ENCODE measurements at places on chromosomes 3 and 15.

GRCh38 chr3:110479731-110480130 is 591.9 kb upstream of the NECTIN3 start:
- DNase-seq, result no peak

DNA sequence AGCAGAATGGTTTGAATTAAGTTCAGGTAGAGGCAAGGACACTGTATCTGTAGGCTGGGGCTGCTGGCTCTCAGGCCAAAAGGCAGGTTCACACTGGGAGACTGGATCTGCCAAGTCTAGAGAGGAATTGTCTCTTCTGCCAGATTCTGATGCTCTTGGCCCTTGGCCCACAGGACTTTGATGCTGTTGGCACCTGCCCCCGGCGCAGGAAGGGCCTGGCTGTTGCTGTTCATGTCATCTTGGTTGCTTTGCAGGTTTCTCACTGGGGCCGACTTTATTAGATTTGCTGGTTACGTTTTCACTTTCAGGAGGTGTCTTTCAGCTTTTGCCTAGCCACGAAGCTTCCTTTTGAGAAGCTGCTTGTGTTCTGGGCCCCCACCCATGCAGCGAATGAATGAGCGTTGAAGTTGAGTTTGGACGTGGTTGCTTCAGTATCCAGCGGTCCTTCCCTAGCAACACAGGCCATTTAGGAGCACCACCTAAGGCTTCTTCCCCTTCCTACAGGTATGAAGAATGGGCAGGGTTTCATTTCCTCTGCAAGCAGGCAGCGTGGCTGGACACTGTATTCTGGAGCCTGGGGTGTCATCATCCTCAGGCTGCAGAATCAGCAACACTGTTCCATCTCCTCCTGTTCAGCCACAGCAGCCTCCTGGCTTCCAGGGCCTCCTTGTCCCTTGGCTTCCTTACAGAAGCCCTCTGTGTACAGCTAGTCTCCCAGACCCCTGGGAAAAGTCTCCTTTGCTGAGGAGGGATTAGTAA is 65.6 kb upstream of the PRR23C start:
- DNase-seq, result no peak

- DNase-seq, result no peak
Observed at GRCh38 chr3:135181408-135181807, 386.3 kb downstream of the EPHB1 start.

DNA sequence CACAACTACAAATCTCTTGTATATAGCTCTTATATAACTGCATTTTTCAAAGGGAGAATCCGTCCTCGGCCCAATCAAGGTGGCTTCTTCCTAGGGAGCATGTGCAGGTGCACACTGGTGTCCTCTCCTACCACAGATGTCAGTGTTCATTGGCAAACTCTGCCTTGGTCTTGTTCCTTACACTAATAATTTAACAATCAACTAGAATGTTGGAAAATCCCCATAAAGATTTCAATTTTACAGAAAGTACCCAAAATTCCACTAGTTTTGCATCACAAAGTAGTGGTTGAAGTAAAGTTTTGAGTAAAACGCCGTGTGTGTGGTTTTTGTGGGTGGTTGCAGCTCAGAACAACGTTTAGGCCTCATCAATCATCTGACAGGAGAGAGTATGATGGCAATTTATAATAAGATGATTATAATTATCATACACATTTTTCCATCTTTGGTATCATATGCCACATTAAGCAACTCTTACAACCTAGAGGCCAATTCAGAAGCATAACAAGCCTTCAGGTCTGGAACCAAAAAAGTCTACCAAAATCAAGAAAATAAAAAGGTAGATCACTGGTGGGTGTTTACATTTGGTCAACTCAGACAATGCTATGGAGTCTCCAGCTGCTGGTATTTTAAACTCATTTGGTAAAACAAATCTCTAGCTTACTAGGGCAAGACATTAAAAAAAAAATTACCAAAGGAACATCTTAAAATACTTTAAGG is 128.9 kb upstream of the BHLHE40 start:
- no peak for DNase-seq

- no peak for DNase-seq
Observed at GRCh38 chr3:14811684-14812083, 7.1 kb upstream of the FGD5 start.

GRCh38 chr3:149768704-149769103 is 16.4 kb upstream of the COMMD2 start:
- DNase-seq, result no peak

DNA sequence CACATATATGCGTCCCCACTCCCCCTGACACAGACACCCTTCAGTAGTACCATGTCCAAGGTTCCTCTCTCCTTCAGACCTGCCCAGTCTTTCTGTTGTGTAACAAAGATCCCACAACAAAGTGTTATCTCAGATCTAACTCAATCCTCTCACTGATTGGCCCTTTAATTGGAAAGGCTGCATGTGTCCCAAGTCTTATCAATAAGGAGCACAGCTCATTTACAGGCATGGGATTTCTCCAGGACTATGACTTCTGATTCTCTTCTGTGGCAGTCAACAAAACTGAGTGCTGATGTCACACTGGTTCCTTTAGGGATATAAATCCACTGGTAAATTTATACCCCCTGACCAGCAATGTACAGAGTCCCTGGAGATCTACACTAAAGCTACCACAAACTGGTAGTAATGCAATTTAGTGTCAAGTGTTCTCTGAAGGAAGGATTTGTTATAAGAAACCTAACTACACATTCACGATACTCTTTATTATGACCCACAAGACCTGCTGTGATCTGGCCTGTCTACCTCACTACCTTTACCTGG is 28.1 kb downstream of the CLK3 start:
- no peak for DNase-seq

DNA sequence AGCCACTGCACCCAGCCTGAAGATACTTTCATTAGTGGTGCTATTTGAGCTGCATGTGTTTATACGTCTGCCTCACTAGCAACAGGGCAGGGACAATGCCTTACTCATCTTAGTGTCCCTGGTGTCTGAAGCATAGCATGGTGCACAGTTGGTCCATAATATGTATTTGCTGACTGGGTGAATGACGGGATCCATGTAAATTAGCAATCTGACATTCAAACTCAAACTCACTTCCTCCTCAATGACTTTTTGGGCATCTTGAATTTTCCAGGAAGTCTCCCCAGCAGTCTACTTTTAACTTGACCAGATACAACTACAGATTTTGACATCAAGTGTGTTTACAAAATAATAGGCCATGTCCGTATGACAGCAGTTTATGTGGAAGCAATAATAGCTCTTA is 3.0 kb upstream of the LDHAL6B start:
- no peak for DNase-seq

DNA sequence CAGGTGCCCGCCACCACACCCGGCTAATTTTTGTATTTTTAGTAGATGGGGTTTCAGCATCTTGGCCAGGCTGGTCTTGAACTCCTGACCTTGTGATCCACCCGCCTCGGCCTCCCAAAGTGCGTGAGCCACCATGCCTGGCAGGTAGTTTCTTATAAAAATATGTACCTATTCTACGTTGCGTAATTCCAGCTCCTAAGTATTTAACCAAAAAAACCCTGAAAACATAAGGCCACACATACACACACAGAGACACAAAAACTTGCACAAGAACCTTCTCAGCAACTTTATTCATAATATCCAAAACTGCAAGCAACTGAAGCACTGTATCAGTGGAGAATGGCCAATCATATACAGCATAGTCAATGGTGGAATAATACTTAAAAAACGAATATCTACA is 5.3 kb downstream of the RNF168 start:
- no peak for DNase-seq

- DNase-seq, result no peak
Observed at GRCh38 chr15:74794248-74794969, 12.5 kb downstream of the CSK start.

DNA sequence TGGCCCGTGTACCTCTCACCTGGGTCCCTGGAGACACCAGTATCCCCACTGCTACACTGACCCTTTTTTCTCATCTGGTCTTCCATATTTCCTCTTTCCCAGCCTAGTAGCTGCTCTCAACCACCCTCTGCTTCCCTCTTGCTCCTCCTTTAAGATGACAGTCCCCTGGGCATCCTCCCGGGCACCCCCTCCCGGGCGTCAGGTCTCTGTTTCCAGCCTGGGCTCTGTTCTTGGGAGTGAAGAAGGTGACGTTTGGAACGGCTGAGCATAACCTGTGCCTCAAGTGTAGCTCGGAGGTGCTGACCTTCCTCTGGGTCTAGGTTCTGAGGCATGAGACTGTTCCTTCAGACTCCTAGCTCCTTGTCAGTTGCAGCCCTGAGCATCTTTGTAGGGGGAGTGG is 101.2 kb downstream of the VGLL4 start:
- DNase-seq, result no peak

DNA sequence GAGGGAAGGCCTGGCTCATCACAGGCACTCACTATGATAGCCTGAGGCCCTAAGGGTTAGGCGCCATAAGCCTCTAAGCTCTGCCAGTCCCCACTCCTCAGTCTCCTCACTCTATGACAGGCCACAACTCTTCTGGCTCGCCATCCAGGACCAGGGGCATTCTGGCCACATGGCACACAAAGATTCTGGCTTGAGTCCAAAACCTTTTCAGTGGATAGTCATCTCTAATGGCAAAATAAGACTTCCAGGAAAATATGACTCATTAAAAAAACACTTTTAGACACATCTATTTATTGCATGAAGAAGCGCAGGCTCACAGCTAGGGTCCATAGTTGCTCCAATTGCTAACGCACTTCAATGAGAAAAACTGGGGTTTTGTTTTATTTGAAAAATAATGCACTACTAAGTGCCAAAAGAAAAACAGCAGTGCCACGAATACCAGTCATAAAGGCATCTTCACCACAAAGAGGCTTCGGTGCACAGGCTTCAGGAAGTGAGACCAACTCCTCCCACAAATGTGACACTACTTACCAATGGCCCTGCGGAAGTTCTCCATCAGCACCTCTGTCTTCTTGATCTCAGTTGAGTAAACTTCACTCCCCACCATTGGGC is 11.1 kb downstream of the RUVBL1 start:
- no peak for DNase-seq

GRCh38 chr15:66893294-66893693 is 172.1 kb upstream of the SMAD3 start:
- DNase-seq, result no peak

DNA sequence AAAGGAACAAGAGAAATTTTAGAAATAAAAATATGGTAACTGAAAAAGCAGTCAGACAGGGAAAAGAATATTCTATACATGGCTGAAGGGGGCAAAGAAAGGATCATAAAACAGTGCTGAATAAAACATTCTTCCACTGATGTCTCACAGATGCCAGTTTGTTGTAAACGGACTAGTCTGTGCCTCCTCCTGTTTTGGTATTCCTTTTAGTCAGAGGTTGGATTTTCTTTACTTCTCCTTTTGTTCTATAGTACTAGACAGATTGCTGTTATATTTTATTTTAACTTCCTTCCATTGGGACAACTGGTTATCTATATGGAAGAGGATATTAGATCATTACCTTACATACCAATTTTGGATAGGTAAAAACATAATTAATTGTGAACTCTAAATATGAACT is 16.0 kb upstream of the GNB5 start:
- no peak for DNase-seq

Data from NCI-H2081 treated with DMSO at 0.1 percent for 48 hours (cell line).